ENCODE measurements at places on chromosomes 3 and 15.
A peak's percentile ranks its signal among the peaks of the same experiment; 100 is the strongest.

GRCh38 chr15:56832125-56832524 lies 86.3 kb upstream of the TCF12 start:
- DNase-seq, result no peak

DNA sequence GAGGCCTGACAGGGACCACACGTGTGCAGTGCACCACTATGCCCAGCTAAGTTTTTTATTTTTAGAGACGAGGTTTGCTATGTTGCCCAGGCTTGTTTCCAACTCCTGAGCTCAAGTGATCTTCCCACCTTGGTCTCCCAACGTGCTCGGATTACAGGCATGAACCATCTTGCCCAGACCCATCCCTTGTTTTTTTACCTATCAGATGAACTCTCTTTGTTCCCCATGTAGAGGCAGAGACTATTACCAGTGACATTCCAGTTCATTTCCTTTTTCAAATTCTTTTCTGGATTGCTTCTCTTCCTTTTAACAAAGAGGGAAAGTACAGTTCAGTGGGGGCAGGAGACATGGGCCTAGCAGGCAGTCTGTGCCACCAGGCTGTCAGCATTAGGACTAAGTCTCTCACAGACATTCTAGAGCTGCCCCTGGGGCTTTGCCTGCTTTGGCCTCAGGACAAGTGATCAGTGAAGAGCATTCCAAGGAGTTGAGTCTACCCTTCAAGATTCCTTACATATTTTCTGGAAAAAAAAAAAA lies 103.5 kb upstream of the SLC7A14 start:
- DNase-seq, result peak; percentile 57

- no peak for DNase-seq
Measured at GRCh38 chr15:65811835-65812234, 19.7 kb upstream of the DENND4A start.

DNA sequence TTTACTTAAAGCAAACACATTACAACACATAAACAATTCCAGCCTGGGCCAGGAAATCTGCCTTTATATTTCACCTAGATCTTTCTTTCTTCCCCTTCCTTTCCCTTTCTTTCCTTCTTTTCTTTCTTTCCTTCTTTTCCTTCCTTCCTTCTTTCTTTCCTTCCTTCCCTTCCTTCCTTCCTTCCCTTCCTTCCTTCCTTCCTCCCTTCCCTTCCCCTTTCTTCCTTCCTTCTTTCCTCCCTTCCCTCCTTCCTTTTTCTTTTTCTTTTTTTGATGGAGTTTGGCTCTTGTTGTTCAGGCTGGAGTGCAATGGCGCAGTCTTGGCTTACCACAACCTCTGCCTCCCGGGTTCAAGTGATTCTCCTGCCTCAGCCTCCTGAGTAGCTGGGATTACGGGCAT lies 24.1 kb upstream of the BNIP2 start:
- no peak for DNase-seq

- no peak for DNase-seq
Measured at GRCh38 chr3:42891042-42891441, 14.9 kb upstream of the ZNF662 start.

DNA sequence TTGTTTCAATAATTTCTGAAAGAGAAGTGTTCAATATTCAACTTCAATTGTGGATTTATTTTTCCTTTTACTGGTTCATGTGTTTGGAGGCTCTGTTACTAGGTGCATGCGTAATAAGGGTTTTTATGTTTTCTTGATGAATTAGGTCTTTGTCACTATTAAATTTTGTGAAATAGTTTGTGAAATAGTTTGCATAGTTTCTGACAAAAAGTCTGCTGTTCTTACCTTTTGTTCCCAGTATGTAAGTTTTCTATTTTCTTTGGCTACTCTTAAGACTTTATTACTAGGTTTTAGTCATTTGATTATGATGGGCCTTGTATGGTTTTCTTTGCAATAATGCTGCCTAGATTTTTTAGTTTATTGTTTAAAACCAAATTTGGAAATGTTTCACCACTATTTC lies 38.0 kb downstream of the MEF2A start:
- no peak for DNase-seq

- no peak for DNase-seq
Measured at GRCh38 chr3:177145381-177145780, 51.9 kb downstream of the TBL1XR1 start.

- DNase-seq, result no peak
Measured at GRCh38 chr3:146164071-146164470, 3.1 kb upstream of the PLOD2 start.

DNA sequence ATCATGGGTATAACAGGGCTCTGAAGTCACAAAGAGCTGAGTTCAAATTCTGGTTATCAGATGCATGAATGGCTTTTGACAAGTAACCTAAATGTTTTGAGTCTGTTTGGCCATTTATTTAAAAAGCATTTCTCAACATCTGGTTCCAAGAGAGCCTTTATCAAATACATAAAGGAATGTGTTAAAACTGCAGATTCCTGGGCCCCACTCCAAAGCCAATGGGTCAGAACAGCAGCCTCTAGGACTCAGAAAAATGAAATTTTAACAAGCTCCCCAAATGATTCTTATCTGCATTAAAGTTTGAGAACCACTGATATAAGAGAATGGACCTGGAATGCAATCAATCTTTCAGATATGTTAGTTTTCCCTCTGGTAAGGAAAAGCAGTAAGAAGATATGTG lies 3.4 kb downstream of the B4GALT4 start:
- DNase-seq, result no peak

- DNase-seq, result no peak
Measured at GRCh38 chr3:151093905-151094304, 8.4 kb downstream of the MED12L start.

- DNase-seq, result peak; percentile 67
Measured at GRCh38 chr15:62075595-62076277, 9.0 kb downstream of the C2CD4A start.

GRCh38 chr3:159775372-159775961 lies 213.2 kb upstream of the IL12A start:
- DNase-seq, result no peak

DNA sequence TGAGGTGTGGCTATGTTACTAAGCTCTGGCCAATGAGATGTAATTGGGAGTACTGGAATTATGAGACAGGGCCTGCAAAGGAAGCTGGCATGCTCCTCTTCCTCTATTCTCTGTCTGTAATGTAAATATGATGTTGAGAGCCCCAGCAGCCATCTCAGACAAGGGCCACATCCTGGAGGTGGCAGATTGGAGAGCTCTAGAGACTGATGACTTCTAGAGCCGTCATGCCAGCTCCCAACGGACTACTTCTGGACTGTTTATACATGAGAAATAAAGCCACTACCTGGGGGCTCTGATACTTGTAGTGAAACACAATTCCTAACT lies 19.7 kb downstream of the PLD1 start:
- peak; percentile 20 for DNase-seq

- DNase-seq, result no peak
Measured at GRCh38 chr3:126310816-126311215, 46.4 kb downstream of the KLF15 start.

- DNase-seq, result no peak
Measured at GRCh38 chr15:39411102-39411989, 169.5 kb upstream of the THBS1 start.

GRCh38 chr15:60568914-60569391 lies 90.0 kb upstream of the ICE2 start:
- no peak for DNase-seq

DNA sequence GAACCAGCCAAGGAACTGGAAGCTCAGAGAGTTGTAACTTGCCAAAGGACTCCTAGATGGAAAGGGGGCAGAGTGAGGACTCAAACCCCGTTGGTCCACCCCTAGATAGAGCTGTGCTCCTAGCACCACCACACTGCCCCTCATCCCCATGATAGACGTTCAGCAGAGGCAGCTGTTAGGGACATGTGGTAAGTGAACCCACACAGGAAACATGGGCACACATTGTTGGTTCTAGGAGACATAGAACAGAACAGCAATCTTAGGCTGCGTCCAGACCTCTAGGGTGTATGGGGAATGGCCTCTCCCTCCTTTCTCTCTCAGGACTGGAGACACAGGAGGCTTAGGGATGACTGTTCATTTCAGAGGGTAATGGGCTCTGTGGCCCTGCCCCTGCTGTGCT lies 102.7 kb downstream of the ANP32A start:
- no peak for DNase-seq

DNA sequence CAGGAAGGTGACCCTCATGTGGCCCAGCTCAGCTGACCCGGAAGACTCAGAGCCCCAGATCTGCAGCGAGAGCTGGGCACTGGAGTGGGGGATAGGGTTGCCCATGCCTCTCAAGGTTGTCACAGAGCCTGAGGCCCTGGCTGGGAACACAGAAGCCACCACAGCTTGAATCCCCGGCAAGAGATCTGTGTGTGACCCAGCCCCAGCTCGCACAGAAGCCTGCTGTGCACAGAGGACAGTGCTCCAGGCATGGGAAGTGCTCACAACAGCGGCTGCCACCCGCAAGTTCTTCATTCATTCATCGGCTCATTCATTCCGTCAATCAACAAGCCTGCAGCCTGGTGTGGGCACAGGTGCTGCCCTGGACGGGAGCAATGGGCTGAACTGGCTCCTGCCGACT lies 36.4 kb downstream of the DNAJB8 start:
- DNase-seq, result no peak

DNA sequence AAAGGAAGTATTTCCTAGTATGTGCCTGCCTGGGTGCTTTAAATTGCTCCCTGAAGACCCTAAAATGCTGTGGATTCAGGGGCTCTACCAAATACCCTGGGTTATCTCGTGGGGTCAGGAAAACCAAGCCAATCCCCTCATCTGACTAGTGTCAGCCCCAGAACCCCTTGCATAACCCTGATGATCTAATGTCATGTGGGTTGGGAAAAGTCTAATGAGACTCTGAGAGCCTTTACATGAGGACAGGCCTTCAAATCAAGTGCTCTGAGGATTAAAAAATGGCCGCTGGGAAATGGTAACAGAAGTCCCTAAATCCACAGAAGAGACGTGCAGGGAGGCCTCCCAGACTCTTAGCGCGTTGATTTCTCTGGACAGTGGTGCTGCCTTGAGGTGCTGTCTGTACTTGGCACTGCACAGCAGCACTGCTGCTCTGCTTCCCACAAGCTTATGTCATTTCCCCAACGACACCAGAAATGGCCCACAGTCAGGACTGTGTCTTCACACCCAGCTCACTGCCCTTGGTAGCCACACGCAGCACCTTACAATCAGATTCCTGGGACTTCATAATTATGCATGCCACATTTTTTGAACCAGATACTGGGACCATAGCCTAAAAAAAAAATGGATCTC lies 16.6 kb downstream of the EIF4E3 start:
- DNase-seq, result no peak

GRCh38 chr3:111895071-111895470 lies 36.0 kb downstream of the PHLDB2 start:
- no peak for DNase-seq

DNA sequence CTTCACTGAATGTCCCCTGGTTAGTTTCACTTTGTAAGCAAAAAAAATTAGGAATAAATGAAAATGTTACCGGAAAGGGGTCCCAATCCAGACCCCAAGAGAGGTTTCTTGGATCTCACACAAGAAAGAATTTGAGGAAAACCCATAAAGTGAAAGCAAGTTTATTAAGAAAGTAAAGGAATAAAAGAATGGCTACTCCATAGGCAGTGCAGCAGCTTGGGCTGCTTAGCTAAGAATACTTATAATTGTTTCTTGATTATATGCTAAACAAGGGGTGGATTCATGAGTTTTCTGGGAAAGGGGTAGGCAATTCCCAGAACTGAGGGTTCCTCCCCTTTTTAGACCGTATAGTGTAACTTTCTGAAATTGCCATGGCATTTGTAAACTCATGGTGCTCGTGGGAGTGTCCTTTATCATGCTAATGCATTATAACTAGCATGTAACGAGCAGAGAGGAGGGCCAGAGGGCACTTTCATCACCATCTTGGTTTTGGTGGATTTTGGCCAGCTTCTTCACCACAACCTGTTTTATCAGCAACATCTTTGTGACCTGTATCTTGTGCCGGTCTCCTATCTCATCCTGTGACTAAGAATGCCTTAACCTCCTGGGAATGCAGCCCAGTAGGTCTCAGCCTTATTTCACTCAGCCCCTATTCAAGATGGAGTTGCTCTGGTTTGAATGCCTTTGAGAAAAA lies 41.0 kb upstream of the CMSS1 start:
- no peak for DNase-seq

GRCh38 chr15:75531041-75531450 lies 48.1 kb downstream of the PTPN9 start:
- no peak for DNase-seq

Measured in NCI-H510A (cell line).